ENCODE measurements at places on chromosomes 4 and X.

- no peak for DNase-seq
Observed at GRCh38 chrX:48831136-48831908, 4.1 kb downstream of the PCSK1N start.

GRCh38 chr4:187422655-187423054 lies 572.9 kb upstream of the ZFP42 start:
- no peak for DNase-seq

DNA sequence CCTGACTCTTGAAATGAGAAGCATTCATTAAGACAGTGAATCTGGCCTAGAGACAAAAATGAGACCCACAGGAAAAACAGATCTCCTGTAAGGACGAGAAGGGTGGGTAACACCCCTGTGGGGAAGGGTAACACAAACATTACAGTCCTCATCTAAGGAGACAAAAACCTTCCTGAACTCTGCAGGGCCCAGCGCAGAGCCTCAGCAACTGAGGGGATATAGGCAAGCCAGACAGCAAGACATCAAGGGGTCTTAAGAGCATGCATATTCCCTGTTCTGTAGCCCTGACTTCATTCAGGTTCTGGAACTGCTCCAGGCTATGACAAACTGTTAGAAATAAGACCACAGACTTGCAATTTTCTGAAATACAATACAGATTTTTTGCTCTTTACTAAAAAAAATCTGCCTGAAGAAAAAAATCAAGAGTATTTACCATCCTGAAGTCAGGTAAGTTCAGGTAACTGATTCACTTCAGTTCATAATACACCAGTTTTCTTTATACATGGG lies 15.5 kb downstream of the COX18 start:
- DNase-seq, result no peak

GRCh38 chr4:77065382-77065781 lies 10.4 kb downstream of the CCNI start:
- no peak for DNase-seq

DNA sequence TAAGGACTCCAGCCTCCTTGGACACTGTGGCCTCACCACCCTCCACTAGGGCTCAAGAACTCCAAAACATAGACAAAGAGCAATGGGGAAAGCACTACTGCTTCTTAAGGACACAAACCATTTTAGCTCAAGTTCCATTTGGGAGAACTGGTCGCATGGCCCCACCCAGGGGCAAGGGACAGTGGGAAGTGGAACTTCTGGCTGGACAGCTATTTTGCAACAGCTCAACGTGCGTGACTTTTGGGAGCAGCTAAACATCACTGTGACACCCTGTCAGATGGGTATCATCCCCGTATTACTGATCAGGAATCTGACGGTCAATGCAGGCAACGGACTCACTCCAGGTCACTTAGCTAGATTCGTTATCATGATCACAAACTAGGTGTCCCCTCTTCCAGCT lies 9.0 kb upstream of the GLOD5 start:
- no peak for DNase-seq

DNA sequence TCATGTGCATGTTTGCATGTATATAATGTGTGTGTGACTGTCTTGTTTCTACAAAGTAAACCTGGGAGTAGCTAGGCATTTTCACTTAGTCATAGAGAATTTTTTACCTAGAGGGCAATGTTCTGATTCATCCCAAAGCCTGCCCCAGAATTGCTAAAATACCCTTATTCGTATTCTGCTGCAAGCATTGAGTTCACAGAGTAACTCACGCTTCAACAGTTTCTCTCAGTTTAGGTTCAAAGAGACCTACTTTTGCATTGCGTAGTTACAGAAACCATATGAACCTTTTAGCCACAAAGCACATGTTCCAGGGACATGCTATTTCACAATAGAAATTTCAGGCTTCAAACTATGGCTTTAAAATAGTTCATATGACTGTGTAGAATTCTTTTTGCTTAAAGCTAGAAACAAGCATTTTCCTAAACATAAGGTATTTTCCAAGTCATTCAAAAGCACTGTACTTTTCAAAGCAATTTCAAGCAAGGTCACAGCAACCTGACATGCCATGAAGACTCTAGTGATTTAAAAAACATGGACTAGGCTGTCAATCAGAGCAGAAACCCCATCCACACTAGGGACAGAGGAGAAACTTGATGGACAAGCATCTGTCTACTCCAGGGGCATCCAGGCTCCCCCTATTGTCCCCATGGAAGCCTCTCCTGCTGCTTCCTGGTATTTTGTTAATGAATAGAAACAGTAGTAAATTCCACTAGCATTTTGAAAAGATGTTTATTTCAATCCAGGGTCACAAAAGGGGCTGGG lies 81.5 kb upstream of the MAPK10 start:
- no peak for DNase-seq

- DNase-seq, result no peak
Observed at GRCh38 chr4:5370286-5370685, 319.0 kb downstream of the STK32B start.

DNA sequence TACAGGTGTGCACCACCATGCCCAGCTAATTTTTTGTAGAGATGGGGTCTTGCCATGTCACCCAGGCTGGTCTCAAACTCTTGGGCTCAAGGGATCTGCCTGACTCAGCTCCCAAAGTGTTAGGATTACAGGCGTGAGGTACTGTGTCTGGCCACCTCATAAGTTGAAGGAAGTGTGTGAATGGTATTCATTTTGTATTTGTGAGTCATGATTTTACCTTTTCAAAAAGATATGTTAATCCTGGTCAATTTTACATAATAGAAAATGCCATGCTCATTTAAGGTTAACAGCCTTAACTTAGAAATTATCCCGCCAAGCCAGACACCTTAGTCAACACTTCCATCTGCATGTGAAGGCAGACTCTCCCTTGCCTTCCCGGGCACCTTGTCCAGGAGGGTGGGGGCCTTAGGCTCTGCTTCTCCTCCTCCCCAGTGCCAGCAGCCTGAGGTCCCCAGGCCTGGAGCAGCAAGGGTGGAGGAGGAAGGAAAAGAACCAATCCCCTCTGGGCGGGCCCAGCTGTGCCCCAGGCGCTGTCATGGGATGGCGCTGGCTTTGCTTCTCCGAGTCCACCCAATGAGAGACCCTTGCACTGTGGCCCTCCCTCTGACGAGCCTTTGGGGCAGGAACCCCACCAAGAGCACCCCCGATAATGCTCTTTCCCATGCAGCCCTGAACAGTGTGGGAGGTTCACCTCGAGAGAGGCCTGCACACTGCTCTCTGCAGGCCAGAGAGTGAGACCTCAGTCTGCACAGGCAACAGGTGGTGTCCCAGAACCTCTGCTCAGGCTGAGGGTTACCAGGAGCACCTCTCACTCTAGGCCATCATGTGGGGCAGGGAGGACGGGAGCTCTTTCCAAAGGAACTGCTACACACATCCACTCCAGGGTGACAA lies 37.3 kb downstream of the RNF212 start:
- DNase-seq, result no peak

DNA sequence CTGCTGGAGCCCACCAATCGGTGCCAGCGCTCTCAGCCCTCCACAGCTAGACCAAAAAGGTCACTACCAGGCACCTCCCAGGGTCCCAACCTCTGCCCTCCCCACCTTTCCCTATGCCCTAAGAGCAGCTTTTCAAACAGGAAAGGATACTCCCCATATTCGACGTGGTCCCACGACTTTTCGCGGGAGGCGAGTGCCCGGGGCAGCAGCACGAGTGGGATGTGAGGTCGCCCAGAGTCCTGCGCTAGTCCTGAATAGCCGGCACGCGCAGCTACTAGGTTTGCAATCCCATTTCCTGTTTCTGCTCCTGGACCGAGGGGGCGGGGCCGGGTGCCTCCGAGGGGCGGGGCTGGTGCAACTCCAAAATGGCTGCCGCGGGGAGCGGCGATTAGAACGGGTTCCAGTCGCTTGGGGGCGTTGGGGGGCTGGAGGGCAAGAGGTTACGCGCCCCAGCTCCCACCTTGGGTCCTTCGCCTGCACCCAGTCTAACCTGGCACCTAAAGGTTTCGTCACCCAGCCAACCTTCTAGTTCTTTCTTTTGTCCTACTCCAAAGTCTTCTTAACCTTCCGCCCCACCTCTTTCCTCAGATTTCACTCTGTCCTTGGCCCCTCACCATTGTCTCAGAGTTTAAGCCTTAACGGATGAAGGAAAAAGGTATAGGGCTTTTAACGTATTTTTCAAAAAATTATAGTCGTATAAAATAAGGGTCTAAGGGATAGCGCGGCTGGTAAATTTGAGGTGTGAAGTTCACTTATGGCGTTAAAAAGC lies 85.0 kb upstream of the TENT5D start:
- DNase-seq, result no peak

DNA sequence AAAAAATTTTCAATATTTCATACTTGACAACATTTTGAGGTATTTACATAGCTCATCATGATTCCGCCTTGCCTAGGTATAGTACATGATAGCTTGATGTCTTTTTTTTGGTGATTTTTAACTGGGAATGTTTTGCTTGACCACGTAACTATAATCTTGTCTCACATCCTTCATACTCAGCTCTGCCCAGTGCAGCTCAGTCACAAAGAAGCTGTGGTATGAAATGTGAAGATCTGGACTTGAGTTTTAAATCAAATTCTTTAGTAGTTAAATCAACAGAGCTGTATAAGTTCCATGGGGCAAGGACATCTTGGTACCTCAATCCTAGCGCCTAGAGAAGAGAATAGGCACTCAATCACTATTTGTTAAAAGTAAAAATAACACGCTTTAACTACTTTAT lies 276.3 kb upstream of the DKK2 start:
- no peak for DNase-seq

GRCh38 chr4:165343353-165344191 lies 16.1 kb downstream of the MSMO1 start:
- no peak for DNase-seq

- DNase-seq, result no peak
Observed at GRCh38 chr4:112329672-112330375, 32.7 kb downstream of the ALPK1 start.

GRCh38 chr4:74449571-74450297 lies 4.8 kb downstream of the AREG start:
- DNase-seq, result no peak

DNA sequence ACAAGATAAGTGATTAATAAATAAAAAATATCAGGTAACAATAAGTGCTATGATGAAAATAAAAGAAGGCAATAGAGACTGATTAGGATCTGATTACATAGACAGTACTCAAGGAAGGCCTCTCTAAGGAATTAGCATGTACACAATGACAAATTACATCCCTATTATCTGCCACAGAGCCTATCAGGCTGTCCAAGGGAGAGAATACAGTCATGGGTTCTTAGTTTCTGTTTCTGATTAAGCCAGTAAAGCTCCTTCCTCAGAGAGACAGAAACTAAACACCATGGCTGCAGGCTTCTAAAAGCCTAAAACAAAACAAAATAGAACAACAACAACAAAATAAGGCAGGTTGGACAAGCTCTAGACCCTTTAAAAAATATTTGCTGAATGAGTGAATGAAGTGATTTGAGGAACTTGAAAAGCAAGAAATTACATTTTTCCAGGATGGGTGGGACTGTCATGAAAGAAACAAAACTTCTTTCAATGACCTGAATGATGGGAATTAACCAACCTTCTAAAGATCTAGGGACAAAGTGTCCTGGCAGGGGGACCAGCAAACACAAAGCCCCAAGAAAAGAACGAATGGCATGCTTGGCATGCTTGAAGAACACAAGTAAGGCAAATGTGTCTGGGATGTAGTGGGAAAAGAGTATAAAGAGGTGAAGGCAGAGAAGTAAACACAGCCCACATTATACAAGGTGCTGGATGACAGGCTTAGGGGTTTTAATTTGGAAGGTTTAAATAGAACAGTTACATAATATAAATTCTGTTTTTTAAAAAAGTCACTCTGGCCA lies 44.1 kb downstream of the NAA11 start:
- DNase-seq, result no peak
